ENCODE measurements at places on chromosomes 12 and 14.
A peak's percentile ranks its signal among the peaks of the same experiment; 100 is the strongest.

GRCh38 chr12:47768323-47768811, 4.7 kb upstream of the SLC48A1 start:
- peak; percentile 33 for ATAC-seq

DNA sequence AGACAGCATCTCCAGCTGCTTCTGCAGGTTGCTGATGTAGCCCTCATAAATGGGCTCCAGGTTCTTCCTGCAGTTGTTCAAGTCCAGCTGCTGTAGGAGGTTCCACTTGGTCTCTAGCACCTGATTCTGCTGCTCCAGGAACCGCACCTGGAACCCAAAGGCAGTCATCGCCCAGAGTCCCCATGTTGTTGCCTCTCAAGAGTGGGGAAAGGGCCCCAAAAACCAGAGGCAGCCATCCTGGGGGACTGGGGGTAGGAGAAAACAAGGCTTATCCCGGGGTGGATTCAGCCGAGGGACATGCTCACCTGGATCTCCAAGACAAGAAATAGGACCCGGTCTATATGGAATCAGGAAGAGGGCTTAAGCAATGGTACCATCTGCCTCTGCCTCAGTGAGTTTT, 2.3 kb downstream of the KRT72 start:
- no peak for ATAC-seq

DNA sequence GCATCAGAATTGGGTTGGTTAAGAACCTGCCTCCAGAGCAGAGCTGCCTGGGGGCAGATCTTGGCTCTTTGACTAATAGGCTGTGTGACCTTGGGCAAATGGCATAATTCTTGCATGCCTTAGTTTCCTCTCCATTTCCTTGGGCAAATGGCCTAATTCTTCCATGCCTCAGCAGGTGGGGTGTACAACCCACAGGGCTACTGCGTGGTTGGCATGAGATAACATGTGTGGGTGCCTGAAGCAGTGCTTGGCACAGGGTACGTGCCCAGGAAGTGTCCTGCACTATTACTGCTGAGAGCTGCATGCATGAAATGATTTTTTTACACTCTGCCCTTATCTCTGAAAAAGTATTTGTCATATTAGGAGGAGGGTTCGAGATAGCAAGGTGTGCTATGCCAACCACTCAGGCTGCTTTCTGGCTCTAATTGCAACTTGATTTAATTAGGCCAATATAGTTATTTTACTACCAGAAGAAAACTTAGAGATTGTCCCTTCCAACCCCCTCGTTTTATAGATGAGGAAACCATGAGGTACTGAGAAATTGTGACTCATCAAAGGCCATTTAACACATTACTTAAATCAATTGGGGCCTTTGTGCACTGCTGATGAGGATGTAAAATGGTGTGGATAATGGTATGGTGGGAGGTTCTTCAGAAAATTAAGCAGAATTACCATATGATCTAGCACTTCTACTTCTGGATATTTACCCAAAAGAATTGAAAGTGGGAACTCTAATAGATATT, 161.6 kb upstream of the HIF1A start:
- no peak for ATAC-seq

- no peak for ATAC-seq
Observed at GRCh38 chr14:64778104-64778754, 74.0 kb downstream of the PLEKHG3 start.

GRCh38 chr14:61671082-61671481, 24.2 kb upstream of the HIF1A start:
- ATAC-seq, result no peak

DNA sequence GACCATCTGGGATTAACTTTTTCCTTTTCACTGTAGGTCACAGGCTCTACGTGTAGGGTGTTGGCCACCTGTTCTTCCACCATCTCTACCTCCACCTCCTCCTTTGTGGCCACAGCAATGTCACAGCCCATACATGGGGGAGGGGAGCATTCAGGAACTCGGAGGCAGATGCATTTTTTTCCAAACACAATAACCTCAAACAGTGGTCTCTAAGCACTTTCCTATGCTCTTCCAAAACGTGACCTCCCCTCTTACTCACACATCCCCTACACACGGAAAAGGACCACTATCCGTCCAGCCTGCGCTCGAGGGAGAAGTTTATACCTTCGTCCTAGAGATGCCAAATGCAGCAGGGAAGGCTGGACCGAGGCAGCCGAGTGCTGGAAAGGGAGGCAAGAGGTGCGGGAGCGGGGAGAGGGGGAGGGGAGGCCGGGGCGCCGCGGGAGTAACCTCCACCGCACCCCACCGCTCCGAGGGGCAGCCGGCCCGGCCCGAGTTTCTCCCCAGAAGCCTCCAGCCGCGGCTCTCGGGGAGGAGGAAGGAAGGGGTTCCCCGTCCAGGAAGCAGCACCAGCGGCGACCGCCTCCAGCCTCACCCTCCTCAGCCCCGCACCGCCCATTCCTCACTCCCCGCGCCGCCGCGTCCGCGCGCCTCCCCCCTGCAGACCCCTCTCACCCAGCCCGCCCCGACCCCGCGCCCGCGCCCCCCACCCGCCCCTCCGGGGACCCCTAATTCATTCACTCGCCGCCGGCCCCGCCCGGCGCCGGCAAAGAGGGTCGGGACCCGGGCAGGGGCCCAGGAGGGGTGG, 594 bp downstream of the KRAS start:
- peak; percentile 47 for ATAC-seq

DNA sequence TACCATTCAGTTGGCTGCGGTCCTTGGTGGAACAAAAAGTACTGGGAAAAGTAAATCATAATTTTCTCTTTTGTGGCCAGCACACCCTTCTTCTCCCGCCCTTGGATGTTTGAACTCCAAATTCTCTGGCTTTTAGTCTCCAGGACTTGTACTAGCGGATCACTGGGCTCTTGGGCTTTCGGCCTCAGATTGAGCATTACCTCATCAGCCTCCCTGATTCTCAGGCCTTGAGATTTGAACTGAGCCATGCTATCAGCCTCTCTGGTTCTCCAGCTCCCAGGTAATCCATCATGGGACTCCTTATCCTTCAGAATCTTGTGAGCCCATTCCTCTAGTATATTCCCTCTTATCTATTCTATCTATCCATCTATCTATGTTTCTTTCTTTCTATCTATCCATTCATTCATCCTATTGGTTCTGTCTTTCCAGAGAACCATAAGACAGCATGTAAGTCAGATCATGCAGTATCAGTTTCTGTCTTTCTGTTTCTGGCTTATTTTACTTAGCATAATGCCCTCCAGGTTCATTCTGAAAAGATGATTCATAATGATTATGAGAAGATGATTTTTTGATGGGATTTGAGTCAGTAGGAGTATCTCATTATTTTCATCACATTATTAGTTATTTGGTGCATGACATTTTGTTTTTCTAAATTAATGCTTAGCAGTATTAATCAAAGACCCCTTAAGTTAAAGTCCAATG, 814.9 kb downstream of the LRFN5 start:
- no peak for ATAC-seq

GRCh38 chr14:23618415-23618988, 17.7 kb upstream of the DHRS2 start:
- no peak for ATAC-seq

DNA sequence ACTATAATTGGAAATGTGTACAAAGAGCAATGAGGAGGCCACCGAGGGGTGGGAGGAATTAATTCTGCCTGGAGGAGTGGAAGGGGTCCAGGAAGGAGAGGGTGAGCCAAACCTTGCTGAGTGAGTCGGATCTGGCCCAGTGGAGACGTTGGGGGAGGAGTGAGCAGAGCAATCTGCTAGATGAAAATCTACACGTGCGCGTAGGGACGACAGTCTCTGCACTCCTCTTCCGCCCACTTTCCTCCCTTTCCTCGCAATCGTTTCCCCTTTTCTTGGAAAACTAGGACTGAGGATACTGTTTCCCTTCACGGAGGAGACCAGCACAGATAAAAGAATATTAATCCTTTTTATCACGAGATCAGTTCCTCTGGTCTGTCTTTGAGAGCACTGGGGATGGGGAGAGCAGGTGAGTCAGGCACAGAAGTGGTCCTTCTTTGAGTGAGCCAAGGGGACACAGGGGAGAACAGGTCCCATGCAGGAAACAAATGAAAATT, 2.9 kb upstream of the NAB2 start:
- no peak for ATAC-seq

DNA sequence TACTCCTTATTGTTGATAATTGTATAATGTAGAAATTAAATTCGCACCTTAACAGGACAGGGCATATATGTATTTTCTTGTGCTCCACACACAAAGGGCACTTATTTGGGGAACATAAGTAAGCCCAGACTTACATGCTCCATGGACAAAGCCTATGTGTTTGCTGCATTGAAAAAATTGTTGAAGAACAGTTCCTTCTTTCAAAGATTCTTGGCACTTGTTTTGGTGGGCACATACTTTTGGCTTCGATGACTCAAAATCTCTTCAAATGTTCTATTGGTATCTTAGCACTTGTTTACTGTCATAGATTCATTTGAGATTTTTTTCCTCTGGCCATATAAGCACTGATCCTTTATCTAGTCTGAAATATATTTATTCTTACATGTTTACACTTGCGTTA, 1.4 kb upstream of the MAP4K5 start:
- no peak for ATAC-seq

DNA sequence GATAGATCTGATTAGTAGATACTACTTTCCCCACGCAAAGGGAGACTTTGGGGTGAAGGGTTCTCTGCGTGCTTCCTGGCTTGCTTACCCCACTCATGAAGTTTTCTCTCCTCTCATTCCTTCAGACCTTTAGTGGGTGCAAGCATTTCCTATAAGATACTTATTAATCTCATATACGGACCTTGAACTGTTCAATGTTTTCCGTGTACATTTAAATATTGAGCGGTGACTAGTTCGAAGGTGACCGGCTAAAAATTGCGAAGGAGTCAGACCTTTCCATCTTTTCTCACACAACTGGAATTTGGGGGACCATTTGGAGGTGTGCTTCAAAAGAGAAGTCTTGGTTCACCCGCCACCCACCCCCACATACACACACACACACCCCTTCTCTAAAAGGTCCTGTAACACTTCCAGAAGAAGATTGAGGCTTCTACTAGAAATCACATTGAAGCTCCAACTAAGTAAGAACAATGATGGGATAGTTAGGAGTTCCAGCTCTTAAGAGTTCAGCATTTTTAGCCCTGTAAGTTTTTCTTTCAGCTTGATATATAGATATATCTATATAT, 6.1 kb upstream of the FOXG1 start:
- no peak for ATAC-seq

- no peak for ATAC-seq
Observed at GRCh38 chr14:54278665-54279295, 118.0 kb upstream of the CDKN3 start.

DNA sequence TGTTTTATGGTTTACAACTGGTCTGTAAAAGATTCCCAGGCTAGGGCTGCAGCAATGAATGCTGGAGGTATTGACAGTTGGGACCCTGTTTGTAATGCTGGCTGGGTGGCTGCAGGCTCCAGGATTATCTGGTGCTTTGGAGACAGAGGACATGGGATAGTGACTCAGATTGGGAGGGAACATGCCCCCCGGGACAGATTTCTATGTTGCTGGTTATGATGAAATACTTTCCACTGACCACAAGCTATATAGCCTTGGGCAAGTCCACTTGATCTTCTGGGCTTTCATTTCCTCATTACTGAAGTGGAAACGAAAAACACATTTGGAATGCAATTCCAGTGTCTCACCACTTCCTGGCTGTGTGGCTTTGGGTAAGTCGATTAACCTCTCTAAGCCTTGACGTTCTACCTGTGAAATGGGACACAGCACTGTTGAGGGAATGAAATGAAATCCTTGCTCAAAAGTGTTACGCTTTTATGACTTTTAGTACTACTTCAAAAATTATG, 6.3 kb upstream of the TPCN1 start:
- ATAC-seq, result peak; percentile 85

- ATAC-seq, result no peak
Observed at GRCh38 chr12:26773313-26774104, 59.5 kb downstream of the ITPR2 start.

- ATAC-seq, result no peak
Observed at GRCh38 chr12:5907807-5908206, 37.3 kb downstream of the ANO2 start.

GRCh38 chr12:89707703-89708564, 704 bp downstream of the ATP2B1 start:
- peak; percentile 0 for ATAC-seq

All from SK-N-SH treated with all-trans-retinoic acid at 6 μM for 48 hours (cell line).